ENCODE measurements at places on chromosomes 7 and 10.

DNA sequence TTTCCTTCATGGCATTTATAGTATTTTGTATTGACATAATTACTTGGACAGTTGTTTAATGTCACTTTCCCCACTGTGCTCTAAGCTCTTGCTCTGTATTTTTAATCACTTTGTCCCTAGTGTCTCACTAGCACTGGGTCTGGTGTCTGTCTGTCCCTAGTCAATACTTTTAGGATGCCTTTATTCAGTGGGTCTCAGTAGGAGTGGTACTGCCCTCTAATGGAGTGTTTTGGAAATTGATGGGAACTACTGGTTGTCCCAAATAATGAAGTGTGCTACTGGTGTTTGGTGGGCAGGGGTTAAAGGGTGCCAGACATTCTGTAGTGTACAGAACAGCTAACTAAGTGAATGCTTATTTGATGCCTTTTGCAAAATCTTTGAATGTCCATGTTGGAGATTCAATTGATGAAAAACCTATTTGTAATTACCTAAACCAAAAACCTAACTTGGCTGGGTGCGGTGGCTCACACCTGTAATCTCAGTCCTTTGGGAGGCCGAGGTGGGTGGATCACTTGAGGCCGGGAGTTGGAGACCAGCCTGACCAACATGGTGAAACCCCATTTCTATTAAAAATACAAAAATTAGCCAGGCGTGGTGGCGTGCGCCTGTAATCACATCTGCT lies 33.3 kb downstream of the CDK14 start:
- DNase-seq = no peak

- no peak for DNase-seq
Observed at GRCh38 chr7:44401692-44402091, 76.3 kb upstream of the CAMK2B start.

DNA sequence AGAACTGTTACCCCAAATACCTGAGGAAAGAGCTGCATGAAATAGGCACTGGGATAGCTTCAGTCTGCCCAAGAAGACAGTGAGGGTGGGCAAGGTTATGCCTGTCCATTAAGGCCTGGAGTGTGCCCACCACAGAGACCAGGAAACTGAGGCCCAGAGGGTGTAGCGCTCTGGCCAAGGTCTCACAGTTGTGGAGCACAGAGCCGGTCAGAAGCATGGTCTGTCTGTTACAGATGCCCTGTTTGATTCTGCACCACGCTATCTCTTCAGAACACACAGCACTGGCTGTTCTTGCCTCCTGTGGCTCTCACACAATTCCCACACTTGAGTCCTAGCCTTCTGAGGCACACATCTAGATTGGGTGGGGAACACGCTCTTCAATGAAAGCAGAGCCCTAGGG lies 261.4 kb downstream of the GRID1 start:
- DNase-seq = no peak

DNA sequence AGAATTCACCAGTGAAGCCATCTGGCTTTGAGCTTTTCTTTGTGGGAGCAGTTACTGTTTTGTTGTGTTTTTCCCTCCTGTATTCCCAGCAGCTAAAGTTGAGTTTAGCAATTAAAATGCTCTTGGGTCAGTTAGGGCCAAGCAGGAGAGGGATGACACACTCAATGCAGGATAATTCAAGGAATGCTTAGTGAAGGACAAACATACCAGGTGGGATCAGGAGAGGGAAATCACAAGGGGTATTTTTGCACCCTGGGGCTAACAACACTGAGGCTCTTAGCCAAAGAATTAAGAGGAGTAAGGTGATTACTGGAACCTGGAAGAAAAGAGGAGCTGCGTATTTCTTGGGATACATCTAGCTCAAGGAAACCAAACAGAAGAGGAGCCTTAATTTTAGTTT lies 82.4 kb upstream of the KCND2 start:
- no peak for DNase-seq

DNA sequence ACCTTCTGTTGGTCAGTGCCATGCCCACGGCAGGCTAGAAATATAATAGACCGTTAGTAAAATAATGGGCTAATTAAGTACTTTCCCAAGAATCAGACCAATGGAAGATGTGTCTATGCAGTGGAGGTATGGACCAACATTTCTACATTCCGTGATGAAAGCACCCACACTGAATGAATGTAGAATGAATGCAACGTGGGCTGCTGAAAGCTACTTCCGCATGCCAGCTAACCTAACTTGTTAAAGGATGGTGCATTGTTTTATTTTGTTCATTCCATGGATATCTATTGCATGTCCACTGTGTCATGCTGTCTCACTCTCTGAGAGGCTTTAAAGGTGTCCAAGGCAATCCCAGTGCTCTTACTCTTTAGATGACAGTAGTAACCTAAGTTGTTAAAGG lies 112.9 kb upstream of the CAV2 start:
- no peak for DNase-seq
